ENCODE measurements at places on chromosomes 3 and 15. TPM values are rescaled to one million over a fixed set of nuclear protein-coding genes. Genes with fewer than 3 reads are reported as not detected.

DNA sequence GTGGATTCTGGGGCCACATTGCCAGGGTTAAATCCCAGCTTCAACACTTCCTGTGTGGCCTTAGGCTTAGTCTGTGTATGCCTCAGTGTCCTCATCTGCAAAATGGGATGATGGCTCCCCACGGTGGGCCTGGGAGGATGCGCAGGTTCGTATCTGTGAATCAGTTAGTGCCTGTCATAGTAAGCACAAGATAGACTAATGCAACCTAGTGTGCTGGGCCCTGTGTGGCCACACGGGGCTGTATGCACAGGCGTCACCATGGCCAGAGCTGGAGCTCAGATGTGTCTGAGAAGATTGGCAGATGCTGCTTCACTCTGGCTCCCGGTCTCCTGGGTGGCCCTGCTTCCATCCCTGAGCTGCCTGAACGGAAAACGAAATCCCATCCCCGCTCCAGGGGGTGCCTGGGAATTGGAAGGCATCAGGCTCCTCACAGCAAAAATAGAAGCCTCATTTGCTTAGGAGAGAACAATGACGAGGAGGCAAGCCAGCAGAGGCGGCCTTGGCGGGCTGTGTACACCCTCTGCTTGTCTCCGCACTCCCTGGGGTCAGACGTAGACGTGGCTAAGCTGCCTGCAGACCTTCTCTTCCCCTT is 103.6 kb downstream of the APBA2 start:
- peaks cover 16% of the 10 kb centered on the region for H3K4me1 ChIP-seq
- H3K27ac ChIP-seq, result no peak overlapping the region
- H3K36me3 ChIP-seq, result no peaks in the 10 kb centered on the region

GRCh38 chr3:30644615-30645014 is 38.2 kb downstream of the TGFBR2 start:
- H3K4me1 ChIP-seq, result peaks cover 98% of the 10 kb centered on the region
- peak; percentile 39 for DNase-seq
- no peak overlapping the region for H3K4me3 ChIP-seq
- peak overlapping the region; percentile 85 for H3K27ac ChIP-seq

GRCh38 chr15:100476805-100477204 is 51.9 kb downstream of the CERS3 start:
- H3K27ac ChIP-seq, result no peak overlapping the region
- H3K36me3 ChIP-seq, result peaks cover 5% of the 10 kb centered on the region
- no peak overlapping the region for H3K4me3 ChIP-seq
- H3K4me1 ChIP-seq, result no peaks in the 10 kb centered on the region

DNA sequence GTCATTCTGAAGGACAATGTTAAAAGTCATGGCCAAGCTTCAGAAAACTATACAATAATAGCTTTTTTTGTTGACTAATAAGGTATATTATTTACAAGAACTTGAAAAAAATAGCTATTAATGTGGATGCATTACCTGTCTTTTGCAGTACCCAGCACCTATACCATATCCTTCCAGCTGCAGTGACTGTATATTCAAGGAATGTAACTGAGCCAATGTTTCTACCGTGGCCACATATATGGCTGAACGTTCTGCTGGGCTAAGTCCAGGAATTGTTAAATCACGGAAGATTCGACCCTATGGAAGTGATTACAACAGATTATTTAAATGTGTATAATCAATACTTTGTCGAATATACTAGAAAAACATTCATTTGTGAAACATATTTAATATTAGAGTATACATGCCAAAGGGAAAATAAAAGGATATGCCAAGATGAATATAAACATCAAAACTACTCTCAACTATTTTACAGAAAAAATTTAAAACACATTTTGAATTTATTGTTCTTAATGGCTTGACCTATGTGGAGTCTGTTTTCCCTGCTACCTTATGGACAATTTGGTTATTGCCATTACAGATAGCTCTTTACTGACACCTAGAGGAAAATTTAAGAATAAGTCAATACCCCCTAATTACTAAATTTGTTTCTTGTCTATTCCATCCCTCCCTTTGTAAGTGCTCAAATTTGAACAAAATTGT is 17.6 kb downstream of the ACAD11 start:
- H3K36me3 ChIP-seq, result peaks cover 32% of the 10 kb centered on the region
- H3K27ac ChIP-seq, result no peak overlapping the region
- H3K4me1 ChIP-seq, result no peaks in the 10 kb centered on the region
- H3K27me3 ChIP-seq, result no peaks in the 10 kb centered on the region

DNA sequence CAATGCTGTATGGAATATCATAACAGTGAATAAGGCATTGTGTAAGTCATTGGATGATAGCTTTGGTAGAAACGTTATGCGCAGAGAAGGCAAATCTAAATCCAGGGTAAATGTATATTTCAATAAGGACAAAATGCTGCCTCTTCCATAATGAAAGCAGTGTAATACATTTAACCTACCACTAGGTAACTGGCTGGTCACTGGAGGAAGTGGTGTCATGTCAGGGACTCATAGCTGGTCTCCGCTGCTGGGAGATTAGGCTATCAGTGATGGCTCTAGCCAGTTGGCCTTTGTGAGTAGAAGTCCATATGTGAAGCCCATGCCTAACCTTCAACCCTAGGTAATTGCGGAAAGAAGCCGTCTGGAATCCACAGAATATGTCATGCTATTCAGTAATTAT is 140.9 kb downstream of the NLGN1 start:
- no peaks in the 10 kb centered on the region for H3K36me3 ChIP-seq
- H3K27ac ChIP-seq, result no peak overlapping the region
- H3K4me3 ChIP-seq, result no peak overlapping the region
- no peaks in the 10 kb centered on the region for H3K27me3 ChIP-seq
- H3K4me1 ChIP-seq, result no peaks in the 10 kb centered on the region
- DNase-seq, result no peak

- no peak overlapping the region for H3K27ac ChIP-seq
- H3K27me3 ChIP-seq, result no peaks in the 10 kb centered on the region
- no peaks in the 10 kb centered on the region for H3K36me3 ChIP-seq
Observed at GRCh38 chr3:175338775-175339535, 479.8 kb downstream of the NAALADL2 start.

- no peak overlapping the region for H3K4me3 ChIP-seq
- no peaks in the 10 kb centered on the region for H3K36me3 ChIP-seq
- H3K27me3 ChIP-seq, result no peaks in the 10 kb centered on the region
Observed at GRCh38 chr3:17580901-17581300, 161.5 kb downstream of the TBC1D5 start.

DNA sequence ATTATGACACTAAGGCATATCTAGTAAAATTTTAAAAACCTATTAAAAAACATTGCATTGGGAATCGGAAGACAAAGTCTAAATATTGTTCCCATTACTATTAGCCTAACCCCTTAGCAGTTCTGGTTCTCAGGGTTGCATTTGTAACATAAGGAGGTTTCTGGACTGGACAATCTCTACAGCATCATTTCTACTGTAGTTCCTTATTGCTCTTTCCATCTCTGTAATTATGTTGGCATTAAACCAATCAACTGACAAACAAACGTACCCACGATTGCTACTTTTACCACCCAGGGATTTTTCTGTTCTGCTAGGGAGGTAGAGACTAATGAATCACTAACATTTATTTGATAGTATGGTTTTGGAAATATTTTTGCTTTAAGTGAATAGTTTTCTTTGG is 190.8 kb downstream of the CBLB start:
- no peak overlapping the region for H3K4me3 ChIP-seq
- DNase-seq, result no peak
- no peak overlapping the region for H3K27ac ChIP-seq
- peaks cover 84% of the 10 kb centered on the region for H3K36me3 ChIP-seq
- H3K27me3 ChIP-seq, result no peaks in the 10 kb centered on the region

DNA sequence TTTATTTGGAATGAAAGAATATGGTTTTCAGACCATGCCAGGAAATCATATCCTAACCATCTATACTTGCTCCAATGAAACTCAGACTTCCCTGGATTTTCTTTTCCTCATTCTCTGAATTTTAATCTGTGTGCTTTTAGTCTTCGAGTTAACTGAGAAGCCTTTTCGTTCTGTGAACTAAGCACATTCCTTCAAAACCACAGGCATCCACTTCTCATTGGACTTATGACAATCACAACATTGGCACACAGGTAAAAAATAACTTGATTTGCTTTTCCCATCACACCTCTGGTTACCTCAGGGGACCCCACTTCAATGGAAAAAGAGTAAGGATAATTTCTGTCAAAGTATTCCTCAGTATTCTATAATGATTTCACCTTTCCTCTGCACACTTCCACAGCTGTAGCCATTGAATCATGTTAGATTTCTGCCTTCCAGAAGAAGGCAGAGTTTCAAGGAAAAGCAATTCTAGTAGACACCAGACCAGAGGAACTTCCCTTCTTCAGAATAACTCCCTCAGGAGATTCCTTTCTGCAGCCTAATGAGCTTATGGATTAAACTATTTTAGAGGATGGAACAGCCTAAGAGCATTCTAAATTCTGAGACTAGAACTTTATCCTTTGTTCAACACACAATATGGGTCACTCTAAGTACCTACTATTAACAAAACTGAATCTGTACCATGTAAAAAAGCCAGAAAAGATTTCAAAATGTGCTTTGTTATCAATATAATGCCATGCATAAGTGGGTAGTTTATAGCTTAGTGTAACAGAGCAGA is 15.9 kb downstream of the COMMD2 start:
- H3K36me3 ChIP-seq, result peaks cover 25% of the 10 kb centered on the region
- no peak overlapping the region for H3K27ac ChIP-seq
- H3K4me1 ChIP-seq, result no peaks in the 10 kb centered on the region
- no peak for DNase-seq

DNA sequence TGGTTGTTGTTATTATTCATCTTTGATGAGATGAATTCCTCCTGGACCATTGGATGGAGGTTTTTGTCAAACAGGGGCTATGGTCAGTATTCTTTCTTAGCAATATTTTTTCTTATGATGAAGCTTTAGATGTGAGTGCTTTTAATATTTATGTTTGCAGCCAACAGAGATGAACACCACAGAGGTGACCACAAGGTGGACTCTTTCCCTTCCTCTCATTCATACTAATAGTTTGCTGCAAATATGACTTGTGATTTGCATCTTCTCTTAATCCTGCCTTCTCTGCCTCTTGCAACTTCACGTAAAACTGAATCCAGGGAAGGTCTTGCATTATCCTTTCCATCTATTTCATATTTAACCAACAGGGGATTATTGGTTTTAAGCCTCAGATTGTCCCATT is 473.1 kb upstream of the UBE2E2 start:
- DNase-seq, result no peak
- no peaks in the 10 kb centered on the region for H3K36me3 ChIP-seq
- H3K27me3 ChIP-seq, result peaks cover 7% of the 10 kb centered on the region
- no peak overlapping the region for H3K4me3 ChIP-seq

DNA sequence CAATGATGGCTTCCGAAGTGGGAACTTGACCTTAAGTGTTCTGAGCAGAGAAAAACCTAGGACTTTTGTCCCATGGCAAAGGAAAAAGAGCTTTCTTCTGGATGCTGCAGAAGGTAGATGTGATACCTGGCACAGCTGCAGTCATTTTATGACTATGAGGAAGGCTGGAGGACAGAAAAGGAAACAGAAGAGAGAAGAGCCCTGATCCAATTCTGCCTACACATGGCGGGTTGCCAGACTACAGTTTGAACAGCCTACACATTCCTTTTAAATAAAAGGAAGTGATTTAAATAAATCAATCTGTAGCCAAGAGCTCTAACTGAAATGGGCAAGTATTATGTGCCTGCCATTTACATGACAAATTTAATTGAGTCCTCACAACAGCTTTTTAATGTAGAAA is 43.6 kb upstream of the CHRNB4 start:
- H3K4me1 ChIP-seq, result peaks cover 18% of the 10 kb centered on the region
- H3K4me3 ChIP-seq, result no peak overlapping the region
- DNase-seq, result no peak
- H3K27me3 ChIP-seq, result no peaks in the 10 kb centered on the region

DNA sequence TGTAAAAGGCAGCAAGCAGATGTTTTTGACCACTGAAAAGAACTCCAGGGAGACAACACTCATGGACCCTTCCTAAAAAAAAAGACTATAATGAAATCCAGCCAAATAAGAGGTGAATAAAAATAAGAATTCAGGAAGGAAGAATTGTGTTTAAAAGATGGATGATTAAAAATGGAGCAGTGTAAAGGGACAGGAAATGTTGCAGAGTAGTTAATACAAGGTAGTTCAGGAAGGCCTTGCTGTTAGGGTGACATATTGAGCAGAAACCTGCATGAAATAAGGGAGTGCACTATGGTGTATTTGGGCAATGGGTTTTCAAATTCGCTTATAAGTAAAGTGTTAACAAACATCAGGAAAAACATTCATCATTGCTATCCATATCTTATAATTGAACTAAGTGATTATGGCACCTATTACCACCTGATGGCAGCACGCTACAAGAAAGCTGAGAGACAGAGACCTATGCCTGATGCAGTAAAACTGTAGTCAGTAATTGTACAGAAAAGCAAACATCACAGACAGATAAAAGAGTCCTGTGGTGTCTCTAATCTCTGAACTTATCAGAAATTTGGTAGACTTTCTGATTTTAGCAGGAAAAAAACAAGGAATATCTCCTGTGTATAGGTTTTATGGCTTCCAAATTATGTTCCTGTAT is 5.8 kb upstream of the DBR1 start:
- H3K4me3 ChIP-seq, result no peak overlapping the region
- no peak overlapping the region for H3K27ac ChIP-seq
- H3K27me3 ChIP-seq, result peaks cover 12% of the 10 kb centered on the region

DNA sequence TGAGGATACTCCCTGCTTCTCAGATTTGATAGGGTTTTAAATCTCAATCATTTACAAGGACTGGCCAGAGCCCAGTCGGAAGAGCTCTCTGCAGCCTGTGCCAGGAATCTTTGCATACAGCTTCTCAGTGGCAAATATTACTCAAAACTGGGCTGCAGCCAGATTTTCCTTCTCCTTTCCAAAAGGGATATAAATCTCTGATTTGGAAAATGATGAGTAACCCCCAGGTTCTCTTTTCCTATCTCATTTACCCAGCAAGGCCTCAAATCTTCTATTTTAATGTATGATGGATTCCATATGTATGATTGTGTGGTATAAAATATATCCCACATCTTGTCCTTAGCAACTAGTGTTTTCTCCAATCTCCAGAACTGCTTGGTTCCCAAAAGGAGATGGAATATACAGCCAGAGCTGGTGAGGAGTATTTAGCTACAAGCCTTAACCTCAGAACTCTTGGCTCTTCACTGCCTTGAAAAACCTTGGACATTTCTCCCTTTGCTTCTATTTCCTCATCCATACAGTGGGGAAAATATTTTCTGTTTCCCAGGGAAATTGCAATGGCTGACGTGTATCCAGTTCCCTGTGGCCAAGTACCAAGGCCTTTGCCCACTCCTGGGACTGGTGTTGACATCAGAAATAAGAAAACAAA is 114.4 kb downstream of the ATG7 start:
- no peak for DNase-seq
- no peak overlapping the region for H3K27ac ChIP-seq
- H3K36me3 ChIP-seq, result no peaks in the 10 kb centered on the region
- H3K4me3 ChIP-seq, result no peak overlapping the region

PIGX gene
- 15.6 TPM for total RNA-seq

ARHGEF26 gene
- 1.2 TPM for total RNA-seq

SLC6A11 gene
- total RNA-seq, result not detected

SIDT1 gene
- total RNA-seq, result 0.69 TPM

DUOXA2 gene
- total RNA-seq, result not detected

EBLN2 gene
- 0.99 TPM for total RNA-seq

LIPC gene
- 1.5 TPM for total RNA-seq

ARGFX gene
- total RNA-seq, result not detected

ISLR gene
- 12.7 TPM for total RNA-seq

TRPM1 gene
- total RNA-seq, result not detected

Data from left ventricle myocardium inferior (tissue), 1 donor.